ENCODE measurements at places on chromosomes 5 and 9.

DNA sequence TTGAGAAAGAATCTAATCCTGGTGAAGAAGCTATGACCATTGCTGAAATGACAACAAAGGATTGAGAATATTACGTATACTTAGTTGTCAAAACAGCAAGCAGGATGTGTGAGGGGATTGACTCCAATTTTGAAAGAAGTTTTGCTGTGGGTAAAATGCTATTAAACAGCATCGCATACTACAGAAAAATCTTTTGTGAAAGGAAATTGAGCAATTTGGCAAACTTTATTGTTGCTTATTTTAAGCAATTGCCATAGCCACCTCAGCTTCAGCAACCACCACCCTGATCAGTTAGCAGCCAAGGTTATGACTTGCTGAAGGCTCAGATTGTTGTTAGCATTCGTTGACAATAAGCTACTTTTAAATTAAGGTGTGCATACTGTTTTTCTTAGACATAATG is 22.5 kb upstream of the ARL14EPL start:
- no peak for DNase-seq

- DNase-seq: no peak
Observed at GRCh38 chr5:89556215-89556913, 673.4 kb upstream of the MEF2C start.

- no peak for DNase-seq
Observed at GRCh38 chr5:136810261-136810801, 445.0 kb upstream of the TRPC7 start.

DNA sequence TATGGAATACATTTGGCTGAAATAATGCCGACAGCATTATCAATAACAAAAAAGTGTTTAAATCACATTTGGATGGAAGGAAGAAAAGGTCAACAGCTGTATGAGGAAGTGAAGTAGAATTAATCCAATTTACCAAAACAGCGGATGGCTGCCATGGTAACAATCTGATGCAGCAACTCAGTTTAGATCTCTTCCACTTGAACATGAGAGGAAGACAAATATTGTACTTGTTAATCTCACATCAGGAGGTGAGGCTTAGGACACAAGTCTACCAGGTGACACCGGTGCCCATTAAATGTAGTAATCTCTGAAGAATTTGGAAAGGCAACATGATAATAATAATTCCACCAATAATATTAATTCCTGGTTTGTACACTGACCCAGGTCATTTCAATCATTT is 2.4 kb downstream of the RASEF start:
- no peak for DNase-seq

DNA sequence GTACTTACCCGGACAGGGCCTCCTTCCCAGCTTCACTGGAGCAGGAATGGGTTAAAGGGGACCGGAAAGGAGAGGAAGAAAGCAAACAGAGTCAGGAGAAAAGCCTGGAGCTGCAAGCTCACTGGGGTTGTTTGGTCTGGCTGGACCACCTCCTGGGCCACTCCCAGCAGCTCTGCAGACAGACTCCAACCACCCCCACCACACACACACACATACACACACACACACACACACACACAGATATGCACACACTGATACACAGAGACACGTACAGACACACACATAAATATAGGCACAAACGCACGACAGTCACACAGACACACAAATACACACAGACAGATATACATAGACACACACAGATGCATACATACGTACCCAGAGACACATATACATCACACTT is 34.9 kb upstream of the SYNPO start:
- no peak for DNase-seq

- DNase-seq: no peak
Observed at GRCh38 chr5:169701910-169702451, 64.9 kb downstream of the DOCK2 start.

DNA sequence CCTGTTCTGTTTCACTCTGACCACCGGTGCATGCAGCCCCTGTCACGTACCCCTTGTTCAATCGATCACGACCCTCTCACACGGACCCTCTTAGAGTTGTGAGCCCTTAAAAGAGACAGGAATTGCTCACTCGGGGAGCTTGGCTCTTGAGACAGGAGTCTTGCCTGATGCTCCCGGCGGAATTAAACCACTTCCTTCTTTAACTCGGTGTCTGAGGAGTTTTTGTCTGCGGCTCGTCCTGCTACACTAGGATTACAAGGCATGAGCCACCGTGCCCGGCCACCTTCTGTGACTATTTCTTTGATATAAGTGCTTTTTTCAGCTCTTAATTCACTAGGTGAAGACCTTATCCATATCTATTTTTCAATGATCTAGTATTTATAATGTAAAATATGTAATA is 167.5 kb downstream of the TTC39B start:
- no peak for DNase-seq

DNA sequence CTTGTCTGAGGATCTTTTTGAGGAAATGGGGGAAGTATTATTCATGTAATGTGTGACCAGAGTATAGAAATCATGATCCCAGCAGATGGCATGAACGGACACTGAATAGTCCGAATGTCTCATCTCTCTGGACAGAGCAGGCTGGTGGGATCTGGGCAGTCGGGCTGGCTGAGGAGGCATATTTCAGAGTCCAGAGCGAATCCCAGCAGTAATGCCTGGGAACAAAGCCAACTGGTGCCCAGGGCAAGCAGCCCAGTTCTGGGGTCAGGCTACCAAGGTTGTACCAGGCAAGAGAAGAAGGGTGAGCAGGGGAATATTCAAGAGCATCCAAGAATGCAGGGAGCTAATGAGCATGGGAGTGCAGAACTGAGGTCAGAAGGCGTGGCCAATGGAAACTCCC is 306.4 kb downstream of the ZSWIM6 start:
- no peak for DNase-seq

GRCh38 chr5:124661317-124662141 is 84.9 kb downstream of the ZNF608 start:
- no peak for DNase-seq

GRCh38 chr5:149345892-149346222 is 558 bp downstream of the GRPEL2 start:
- DNase-seq: no peak

- peak; percentile 13 for DNase-seq
Observed at GRCh38 chr5:132011622-132012343, at the start of gene ACSL6. ACSL6 (minus strand) TSS chr5:132011658; CDS start chr5:132011553, 105 bp downstream.

DNA sequence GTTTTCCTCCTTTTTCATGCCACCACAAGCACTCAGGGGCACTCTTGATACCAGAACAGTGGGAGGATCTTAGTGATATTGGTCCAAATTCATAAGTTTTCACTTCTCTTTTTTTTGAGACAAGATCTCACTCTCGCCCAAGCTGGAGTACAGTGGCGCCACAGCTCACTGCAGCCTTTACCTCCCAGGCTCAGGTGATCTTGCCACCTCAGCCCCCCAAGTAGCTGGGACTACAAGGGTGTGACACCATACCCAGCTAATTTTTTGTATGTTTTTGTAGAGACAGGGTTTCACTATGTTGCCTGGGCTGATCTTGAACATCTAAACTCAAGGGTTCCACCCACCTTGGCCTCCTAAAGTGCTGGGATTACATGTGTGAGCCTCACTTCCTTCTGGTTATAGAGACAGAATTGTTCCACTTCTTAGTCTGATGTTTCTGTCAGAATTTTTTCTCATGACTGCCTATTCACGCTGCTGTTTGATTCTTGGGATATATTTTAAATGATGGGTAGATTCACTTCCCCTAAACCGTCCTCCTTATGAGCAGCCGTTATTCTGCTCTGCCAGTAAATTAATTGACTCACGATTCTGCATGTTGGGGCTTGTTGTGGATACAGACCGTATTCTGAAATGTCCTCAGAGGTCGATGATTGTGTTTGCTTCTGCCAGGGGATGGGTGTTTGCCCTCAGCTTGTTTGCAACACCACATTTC is 30.8 kb downstream of the MTAP start:
- DNase-seq: no peak

GRCh38 chr9:134800791-134801339 is 79.7 kb upstream of the FCN2 start:
- DNase-seq: no peak

- no peak for DNase-seq
Observed at GRCh38 chr9:82445556-82445955, 457.0 kb downstream of the SPATA31D1 start.

DNA sequence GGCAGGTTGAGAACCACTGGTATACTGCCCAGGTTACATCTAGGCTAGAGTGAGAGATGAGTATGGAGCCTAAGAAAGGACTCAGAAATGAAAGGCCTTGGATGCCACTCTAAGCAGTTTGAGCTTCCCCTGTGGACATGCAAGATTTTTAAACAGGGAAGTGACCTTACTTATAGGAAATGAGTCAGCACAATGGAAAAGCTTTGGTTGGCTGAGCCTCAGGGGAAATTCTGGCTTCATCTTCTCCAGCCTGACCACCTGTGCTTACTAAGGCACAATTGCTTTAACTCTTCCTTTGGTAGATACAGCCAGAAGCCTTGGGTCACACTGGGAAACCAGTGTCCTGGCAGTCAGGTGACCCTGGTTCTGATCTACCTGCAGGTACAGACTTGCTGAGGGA is 380.2 kb upstream of the ZNF462 start:
- DNase-seq: no peak

DNA sequence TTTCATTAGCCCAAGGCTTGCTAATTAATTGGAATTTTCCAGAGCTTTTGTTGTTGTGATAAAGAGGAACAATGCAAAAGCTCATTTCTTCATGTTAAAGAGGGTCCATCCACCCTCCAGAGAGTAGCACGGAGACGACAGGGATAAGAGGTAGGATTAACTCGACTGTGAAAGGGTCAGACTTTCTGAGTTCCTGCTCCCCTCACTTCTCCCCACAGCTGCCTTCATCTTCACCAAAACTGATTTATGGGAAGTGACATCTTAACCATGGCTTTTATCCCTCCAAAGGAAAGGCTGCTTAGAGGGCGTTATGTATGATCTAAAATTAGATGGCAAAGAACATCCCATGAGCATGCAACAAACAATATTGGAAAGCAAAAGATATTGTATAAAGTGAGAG is 135.5 kb downstream of the GLIS3 start:
- DNase-seq: no peak

GRCh38 chr9:2623288-2624050 is 1.9 kb downstream of the VLDLR start:
- DNase-seq: no peak

GRCh38 chr9:97808972-97809371 is 44.1 kb upstream of the FOXE1 start:
- DNase-seq: no peak

DNA sequence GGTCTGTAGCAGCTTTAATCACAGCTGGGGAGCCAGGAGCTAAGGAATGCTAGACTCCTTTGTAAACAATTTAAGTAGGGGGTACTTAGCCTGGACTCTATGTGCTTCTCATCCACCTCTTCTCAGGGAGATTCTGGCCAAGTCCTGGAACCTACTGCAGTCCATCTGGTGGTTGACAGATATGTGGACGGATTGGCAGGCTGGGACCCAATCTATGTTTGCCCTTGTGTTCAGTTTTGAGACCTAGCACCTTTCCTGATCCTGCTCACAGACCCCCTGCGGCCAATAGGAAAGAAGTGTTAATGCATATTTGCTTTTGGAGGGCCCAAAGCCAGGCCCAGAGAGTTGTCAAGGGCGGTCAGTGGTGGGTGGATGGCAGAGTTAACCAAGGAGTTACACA is 6.4 kb downstream of the SLC22A5 start:
- no peak for DNase-seq

DNA sequence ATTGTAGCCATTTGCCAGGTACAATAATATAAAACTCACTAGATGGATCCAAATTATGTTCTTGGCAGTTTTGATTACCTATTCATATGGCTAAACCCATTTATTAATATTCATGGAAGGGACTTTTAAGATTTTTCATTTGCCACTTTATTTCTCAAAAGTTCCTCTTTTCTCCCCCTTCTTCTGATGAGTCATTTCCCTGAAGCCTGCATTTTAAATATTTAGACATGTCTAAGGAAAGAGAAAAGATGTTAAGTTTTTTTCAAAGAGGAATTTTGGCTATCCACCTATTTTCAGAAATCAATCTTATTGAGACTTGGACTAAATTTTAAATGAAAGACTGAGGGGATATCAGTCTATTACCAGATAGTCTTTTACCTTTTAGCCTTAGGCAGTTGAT is 1189.4 kb downstream of the EFNA5 start:
- DNase-seq: no peak

DNA sequence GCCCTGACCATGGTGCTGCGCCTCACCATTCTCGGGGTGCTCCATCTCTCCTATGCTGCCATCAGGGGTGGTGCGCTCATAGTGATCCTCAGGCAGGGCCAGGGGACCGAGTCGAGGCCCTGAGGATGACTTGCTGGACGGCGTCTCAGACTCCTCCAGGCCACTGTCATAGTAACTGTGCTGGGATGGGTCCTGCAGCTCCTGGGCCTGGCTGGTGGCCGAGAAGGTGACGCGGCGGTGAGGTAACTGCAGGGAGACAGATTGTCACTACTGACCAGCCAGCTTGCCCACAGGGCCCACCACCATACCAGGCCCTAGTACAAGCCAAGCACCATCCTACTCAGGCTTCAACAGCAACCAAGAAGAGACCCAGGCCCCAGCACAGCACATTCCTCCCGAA is 21.0 kb downstream of the PCDH1 start:
- DNase-seq: no peak

DNA sequence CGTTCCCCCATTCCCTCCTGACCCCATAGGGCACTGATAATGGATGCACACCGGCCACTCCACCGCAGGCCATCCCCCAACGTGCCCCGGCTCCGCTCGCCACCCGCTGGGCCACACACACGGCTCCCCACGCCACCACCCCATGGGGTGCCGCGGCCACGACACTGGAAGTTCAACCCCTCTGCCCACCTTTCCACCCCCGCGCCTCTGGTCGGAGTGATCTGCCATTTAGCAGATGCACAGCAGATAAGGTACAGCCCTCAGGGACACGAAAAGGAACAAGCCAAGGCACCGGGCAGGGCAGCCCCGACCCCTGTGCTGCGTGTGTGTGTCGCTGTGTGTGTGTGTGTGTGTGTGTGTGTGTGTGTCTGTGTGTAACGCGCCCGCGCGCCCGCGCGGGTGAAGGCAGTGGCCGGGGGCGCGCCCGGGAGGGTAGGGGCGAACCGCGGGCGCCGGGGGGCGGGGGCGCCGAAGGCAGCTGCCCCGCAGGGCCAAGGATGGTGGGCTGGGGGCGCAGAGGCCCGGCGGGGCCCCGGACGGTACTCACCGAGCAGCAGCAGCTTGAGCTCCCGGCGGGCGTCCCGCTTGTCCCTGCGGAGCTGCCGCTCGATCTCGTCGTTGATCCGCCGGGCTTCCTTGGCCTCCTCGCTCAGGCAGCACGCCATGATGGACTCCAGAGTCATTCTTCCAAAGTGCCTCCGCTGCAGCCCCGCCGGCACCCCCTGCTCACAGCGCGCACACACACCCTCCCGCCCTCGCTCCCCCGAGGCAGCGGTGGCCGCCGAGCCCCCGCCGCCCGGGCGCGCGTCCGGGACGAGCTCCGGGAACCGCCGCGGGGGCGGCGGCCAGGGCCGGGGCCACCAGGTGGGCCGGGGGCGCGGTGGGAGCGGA is 813 bp downstream of the GNAQ start:
- DNase-seq: no peak

Data from stimulated activated CD8-positive, alpha-beta memory T cell treated with anti-CD3 and anti-CD28 coated beads, Interleukin-4, amount 100 ng/mL, for 1 hour (primary cell).